Amygdala (tissue), 56 donors: ENCODE measurements at places on chromosomes 13 and 19.

GRCh38 chr13:52842441-52842840 is 6.0 kb downstream of the PCDH8 start:
- DNase-seq = no peak

GRCh38 chr13:88086577-88086976 is 415.4 kb downstream of the SLITRK5 start:
- no peak for DNase-seq

DNA sequence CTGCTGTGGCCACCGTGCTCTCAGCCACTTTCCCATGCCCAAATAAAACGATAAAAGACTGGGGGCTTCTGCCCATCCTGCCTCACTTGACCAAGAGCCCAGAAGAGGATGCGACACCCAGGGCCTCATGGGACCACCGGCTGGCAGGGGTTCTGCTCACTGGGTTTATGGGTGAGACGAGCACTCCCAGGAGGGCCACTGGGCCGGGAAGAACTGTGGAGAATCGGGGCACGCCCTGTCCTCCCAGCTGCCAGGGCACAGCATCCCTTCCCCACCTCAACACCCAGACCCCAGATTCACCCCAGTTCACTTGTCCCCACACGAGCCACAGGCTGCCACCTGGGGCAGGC is 4.7 kb upstream of the F10 start:
- DNase-seq = no peak

DNA sequence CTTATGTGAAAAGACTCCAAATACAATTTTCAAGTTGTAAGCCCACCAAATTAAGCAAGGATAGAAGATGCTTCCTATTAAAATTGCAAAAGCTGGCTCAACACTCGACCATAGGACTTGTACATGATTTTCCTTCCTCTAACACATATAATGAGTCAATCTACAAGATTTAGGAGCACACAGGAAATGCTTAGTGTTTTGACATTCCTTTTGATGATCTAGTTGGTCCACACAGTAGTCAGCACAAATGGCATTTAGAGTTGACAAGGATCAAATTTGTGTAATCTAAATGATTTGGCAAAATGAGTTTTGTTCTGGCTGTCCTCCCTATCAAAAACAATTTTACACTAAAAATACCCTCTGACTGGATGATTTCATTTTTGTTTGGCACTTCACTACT is 340.2 kb downstream of the DIAPH3 start:
- no peak for DNase-seq

DNA sequence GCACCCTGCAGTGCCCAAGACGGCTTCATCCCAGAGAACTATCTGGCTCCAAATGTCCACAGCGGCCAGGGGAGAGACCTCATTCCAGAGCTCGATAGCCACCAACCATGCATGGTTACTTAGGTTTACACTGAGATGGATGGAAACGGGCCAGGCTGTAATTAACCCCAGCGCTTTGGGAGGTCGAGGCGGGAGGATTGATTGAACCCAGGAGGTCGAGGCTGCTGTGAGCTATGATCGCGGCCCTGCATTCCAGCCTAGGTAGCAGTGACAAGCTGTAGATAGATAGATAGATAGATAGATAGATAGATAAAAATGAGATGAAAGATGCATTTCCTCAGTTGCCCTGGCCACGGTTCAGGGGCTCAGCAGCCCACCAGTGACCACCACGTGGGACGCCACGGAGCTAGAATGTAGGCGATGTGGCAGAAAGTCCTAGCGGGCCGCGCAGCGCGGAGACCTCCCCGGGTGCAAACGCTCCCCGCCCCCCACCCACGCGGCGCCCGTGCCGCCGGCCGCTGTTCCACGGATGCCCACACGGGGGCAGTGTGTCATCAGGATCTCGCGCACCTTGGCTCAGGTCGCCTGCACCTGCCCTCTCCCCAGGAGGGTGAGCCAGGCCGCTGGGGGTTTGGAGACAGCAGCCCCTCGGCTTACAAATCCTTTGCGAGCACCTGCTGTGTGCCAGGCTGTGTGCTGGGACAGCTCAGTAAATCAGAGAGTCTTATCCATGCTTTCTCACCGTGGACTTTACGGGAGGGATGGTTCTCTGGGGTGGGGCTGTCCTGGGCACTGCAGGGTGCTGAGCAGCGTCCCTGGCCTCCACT is 13.5 kb upstream of the TLE5 start:
- DNase-seq = no peak

DNA sequence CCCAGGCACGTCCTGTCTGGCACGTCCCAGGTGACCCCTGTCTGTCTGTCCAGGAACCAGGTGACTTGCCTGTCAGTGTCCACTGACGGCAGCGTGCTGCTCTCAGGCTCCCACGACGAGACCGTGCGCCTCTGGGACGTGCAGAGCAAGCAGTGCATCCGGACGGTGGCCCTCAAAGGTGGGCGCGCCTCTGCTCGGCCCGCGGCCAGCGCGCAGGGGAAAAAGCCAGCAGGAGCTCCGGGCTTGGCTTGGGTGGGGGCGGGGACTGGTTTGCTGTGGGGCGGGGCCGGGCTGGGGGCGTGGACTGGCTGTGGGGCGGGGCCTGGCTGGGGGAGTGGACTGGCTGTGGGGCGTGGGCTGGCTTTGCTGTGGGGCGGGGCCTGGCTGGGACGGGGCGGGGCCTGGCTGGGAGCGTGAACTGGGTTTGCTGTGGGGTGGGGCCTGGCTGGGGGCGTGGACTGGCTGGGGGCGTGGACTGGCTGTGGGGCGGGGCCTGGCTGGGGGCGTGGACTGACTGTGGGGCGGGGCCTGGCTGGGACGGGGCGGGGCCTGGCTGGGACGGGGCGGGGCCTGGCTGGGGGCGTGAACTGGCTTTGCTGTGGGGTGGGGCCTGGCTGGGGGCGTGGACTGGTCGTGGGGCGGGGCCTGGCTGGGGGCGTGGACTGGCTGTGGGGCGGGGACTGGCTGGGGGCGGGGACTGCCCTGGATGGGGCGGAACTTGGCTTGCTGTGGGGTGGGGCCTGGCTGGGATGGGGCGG is 7.2 kb downstream of the WDR18 start:
- DNase-seq = no peak

DNA sequence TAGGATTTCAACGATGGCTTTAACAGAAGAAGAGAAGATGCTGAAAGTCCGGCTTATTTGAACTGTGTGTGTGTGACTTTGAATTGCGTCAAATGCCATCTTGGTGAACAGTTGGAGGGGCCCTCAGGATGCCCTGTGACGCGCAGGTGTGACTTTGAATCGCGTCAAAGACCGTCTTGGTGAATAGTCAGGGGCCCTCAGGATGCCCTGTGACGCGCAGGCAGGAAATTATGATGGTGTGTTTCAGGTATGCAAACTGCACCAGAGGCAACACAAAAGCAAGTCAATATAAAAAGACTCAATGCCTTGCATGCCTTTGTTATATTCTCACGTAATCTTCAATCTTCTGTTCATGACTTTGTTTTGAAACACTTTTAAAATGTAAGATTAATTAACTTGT is 29.2 kb downstream of the ATP11A start:
- DNase-seq = no peak

GRCh38 chr13:34156841-34157365 is 339.0 kb downstream of the RFC3 start:
- DNase-seq = peak; percentile 16

DNA sequence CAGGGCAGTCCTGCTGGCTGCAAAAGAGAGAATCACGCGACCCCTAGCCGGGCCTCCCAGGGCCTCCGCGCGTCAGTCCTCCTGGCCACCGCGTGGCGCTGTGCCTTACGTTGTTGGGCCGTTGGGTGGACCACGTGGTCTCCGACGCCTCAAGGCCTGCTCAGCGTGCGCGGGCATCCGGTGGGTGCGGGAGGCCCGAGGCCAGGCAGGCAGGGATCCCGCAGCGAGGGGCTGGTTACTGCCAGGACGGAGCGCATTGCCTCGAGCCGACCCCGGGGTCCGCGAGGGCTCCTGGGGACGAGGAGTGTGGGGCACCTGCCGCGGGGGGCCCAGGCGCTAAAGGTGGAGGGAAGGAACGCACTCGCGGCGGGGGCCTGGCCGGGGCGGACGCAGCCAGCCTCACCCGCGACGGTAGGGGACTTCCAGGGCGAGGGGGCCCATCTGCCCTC is at the start of gene TDRD12:
TSS of gene TDRD12 (plus strand) at position 157 of the 449 bp plus-strand sequence. CDS start 306 bp downstream, outside the sequence.
- no peak for DNase-seq

GRCh38 chr13:112069845-112070251 is 2.9 kb downstream of the SOX1 start:
- DNase-seq = no peak

GRCh38 chr13:113425941-113426590 is 27.2 kb downstream of the ADPRHL1 start:
- no peak for DNase-seq

GRCh38 chr19:51564791-51565190 is 6.3 kb upstream of the ZNF175 start:
- DNase-seq = no peak

DNA sequence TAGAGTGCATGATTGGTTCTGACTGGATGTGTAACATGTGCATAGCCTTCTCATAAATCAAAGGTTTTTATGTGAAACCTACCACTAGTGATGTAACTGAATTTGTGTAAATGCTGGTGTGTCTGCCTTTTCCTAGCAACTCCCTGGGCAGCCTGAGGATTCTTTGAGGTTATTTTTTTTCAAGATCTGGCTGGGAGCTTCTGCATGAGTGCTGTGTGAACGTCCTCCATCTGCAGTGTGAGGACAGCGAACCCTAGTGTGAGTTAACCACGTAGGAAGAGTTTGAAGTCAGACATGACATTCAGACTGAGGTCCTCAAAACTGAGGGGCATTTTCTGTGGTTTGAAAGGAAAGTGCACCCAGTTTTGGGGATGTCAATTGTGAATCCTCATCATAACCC is 39.9 kb downstream of the DPRX start:
- DNase-seq = no peak

GRCh38 chr13:52651897-52652195 is 790 bp upstream of the SUGT1 start:
- no peak for DNase-seq

DNA sequence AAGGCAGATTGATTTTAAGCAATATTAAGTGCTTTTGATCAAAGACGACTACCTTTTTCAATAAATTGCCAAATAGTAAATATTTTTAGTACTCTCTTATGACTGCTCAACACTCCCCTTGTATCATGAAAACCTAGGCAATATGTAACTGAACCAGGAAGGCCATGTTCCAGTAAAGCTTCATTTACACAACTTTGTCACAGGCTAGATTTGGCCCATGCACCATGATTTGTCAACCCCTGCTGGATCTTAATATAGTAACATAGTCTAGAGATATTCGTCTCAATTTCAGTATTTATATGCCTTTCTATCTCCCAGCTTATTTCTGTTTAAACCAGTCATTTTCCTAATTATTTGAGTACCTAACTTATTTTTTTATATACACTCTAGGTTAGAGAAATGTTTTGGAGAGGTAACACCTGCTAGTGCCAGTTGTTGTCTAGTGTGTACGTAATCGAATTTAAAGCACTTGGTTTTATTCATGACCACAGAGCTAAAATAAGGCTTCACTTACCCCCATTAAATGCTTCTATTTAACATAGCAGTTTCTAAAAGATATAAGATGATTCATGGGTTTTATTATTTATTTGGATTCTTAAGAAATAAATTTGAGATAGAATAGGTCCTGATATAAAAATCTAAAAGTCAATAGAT is 21.0 kb downstream of the TPP2 start:
- no peak for DNase-seq

- no peak for DNase-seq
Observed at GRCh38 chr19:18141031-18141430, 11.9 kb upstream of the PIK3R2 start.

DNA sequence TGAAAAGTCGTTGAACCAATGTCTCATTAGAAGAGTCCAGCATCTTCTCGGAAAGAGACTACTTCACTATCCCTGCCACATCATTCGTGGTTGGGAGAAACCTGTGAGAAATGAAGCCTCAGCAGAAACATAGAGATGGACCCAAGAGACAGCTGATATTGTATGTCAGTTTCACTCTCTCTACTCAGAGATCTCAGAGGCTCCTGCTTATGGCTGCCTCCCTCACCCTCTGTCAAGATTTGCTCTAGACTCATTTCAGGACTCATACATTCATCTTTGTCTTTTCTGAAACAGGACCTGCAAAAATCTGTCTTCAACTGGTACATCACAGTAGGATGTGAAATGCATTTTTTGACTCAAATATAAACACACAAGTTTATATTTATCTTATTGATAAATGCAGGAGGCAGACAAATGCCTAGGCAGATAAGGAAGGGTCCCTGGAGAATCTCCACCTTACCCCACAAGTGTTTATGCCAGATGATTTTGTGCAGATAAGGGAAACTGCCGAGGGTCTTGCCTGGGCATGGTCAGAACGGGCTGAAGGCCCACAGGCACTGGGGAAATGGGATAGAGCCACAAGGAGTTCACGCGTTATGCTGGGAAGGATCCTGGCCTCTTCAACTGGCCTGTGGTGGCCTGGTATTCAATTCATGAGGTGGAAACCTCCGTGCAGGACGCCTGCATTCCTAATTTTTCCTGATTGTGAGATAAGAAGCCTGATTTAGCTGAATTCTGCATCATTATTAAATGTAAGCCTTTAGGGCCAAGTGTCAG is 1834.0 kb upstream of the PCDH20 start:
- DNase-seq = no peak

- peak; percentile 74 for DNase-seq
Observed at GRCh38 chr19:19528721-19529490, at the start of gene YJEFN3. TSS of gene YJEFN3 (plus strand) at chr19:19528911. CDS start at chr19:19528933, 22 bp downstream.

DNA sequence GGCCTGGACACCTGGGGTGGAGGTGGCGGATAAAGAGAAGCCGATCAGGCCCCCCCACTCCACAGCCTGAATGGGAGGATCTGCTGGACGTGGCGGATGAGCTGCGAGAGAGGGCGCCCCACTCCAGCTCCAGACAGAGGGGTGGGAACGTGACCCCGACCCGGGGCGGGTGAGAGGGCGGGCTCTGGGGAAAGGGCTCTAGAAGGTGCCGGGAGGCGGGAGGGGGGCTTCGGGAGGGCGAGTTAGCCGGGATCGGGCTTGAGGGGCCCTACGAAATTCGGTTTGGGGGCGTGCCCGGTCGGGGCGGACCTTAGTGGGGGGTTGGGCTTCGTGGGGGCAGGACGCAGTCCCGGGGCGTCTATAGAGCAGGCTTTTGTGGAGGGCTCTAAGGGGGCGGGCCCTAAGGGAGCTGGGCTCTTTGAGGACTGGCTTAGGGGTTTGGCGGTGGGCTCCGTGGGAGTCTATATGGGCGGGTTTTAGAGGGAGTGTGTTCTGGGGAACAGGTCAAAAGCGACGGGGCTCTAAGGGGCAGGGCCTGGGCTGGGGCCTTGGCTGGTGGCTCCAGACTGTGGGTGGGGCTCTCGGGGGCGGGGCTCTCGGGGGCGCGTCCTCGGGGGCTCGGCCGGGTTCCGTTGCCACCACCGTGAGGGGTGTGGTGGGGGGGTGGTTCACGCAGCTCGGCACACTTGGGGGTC is 4.1 kb upstream of the NANOS3 start:
- DNase-seq = no peak

- DNase-seq = no peak
Observed at GRCh38 chr19:2089727-2090053, 6.4 kb downstream of the MOB3A start.
